Prostate gland (tissue), 2 donors: ENCODE measurements at places on chromosomes 3 and 15. TPM values are rescaled to one million over a fixed set of nuclear protein-coding genes. Genes with fewer than 3 reads are reported as not detected.
A peak's percentile ranks its signal among the peaks of the same experiment; 100 is the strongest.

GRCh38 chr15:65066635-65067316, 1.0 kb downstream of the RASL12 start:
- no peak for DNase-seq
- H3K4me3 ChIP-seq, result peak overlapping the region; percentile 48
- no peaks in the 10 kb centered on the region for H3K36me3 ChIP-seq
- no peaks in the 10 kb centered on the region for H3K4me1 ChIP-seq
- peaks cover 2% of the 10 kb centered on the region for H3K27me3 ChIP-seq

DNAH1 gene
- total RNA-seq, result 5.6 TPM

ANKUB1 gene
- total RNA-seq, result not detected

DNA sequence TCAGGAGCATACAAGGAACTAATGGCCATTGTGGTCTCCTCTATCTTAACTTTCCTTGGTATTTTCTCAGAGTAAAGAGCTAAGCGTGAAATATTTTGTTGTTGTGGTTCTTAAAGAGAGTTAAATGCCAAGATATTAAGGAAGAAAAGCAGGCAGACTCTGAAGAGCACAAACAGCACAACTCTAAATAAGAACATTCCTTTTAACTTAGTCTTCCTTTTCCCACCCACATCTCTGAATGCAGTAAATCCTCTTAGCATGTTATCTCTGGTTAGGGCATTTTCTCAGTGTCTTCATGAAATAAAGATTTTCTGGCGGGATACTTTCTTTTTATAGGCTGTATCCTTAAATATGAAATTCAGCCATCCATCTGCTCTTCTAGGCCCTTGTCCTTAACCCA, 1.5 kb downstream of the GPR87 start:
- H3K4me3 ChIP-seq, result no peak overlapping the region
- H3K27ac ChIP-seq, result peak overlapping the region; percentile 46
- H3K4me1 ChIP-seq, result no peaks in the 10 kb centered on the region
- H3K36me3 ChIP-seq, result no peaks in the 10 kb centered on the region

DNA sequence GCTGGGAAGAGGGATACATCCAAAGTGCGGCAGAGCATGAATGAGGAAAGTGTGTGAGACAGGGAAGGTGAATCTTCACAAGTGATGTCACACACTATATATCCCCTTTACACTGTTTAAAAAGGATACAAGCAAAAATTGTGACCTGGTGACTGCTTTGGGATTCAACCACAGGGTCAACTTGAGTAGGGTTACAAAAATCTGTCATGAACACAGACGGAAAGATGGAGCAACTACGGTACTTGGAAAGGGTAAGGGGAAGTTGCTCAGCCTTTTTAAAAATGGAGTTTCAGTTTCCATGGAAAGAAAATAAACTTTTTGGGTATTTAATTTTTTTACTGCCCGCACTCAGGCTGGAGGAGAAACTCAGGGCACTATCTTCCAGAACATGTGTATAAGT, 60.3 kb downstream of the B3GNT5 start:
- H3K36me3 ChIP-seq, result no peaks in the 10 kb centered on the region
- H3K27me3 ChIP-seq, result no peaks in the 10 kb centered on the region
- H3K27ac ChIP-seq, result no peak overlapping the region
- H3K4me3 ChIP-seq, result no peak overlapping the region
- H3K4me1 ChIP-seq, result no peaks in the 10 kb centered on the region
